ENCODE measurements at places on chromosomes 7 and 10.

DNA sequence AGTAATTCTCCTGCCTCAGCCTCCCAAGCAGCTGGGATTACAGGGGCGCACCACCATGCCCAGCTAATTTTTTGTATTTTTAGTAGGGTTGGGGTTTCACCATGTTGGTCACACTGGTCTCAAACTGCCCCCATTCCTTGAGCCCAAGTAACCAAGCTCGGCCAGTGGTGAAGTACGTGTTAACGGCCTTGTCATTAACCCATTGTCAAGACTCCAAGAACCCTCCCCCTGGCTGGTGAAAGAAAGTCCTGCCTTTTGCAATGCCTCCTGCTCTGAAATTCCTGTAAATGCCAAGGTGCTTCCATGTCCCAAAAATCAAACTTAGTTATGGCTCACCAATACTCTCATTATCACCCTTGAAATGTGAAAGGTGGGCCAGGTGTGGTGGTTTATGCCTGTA is 18.8 kb upstream of the SEPHS1 start:
- DNase-seq = no peak

- DNase-seq = no peak
These were observed 149.0 kb upstream of the STEAP4 start for GRCh38 chr7:88455696-88456095.

- DNase-seq = no peak
These were observed 523.0 kb upstream of the ANKRD30A start for GRCh38 chr10:36602374-36602773.

GRCh38 chr10:5860066-5860465 is 29.6 kb downstream of the ANKRD16 start:
- no peak for DNase-seq

GRCh38 chr10:63423494-63423893 is 42.3 kb downstream of the JMJD1C start:
- DNase-seq = no peak

- DNase-seq = no peak
These were observed 99.3 kb downstream of the DNAJB6 start for GRCh38 chr7:157436076-157436475.

DNA sequence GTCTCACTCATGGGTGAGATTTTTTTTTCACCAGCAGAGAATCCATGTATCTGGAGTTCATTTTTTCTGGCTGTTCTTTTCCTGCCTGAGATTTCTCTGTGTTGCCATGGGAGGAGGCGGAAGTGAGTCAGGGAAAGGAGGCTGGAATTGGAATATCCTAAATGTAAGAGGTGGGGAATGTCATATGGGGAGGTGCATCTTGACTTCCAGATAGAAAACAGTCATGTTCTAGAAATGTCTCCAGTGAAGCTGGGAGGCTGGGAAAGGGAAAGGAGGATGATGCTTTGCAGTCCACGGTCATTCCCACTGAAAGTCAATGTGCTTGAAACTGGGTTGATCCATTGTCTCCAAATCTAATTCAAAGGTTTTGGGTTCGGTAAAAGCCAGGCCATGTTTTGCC is 39.7 kb upstream of the HPS1 start:
- no peak for DNase-seq

GRCh38 chr10:19014498-19014897 is 34.1 kb upstream of the MALRD1 start:
- DNase-seq = no peak

- DNase-seq = no peak
These were observed 34.3 kb upstream of the ELMO1 start for GRCh38 chr7:37482953-37483352.

DNA sequence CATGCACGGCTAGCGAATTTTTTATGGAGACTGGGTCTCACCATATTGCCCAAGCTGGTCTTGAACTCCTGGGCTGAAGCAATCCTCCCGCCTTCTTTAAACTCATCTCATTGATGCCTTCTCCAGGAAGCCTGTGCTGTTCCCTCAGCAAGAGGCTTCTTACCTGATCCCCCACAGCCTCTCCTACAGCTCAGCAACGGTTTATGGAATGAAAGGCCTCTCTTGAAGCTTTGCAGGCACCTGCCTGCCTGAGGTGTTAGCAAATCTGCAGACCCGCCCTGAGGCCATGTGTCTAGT is 468 bp upstream of the TRIM56 start:
- no peak for DNase-seq

- no peak for DNase-seq
These were observed 80.9 kb upstream of the DYNC1I1 start for GRCh38 chr7:95691464-95691863.

DNA sequence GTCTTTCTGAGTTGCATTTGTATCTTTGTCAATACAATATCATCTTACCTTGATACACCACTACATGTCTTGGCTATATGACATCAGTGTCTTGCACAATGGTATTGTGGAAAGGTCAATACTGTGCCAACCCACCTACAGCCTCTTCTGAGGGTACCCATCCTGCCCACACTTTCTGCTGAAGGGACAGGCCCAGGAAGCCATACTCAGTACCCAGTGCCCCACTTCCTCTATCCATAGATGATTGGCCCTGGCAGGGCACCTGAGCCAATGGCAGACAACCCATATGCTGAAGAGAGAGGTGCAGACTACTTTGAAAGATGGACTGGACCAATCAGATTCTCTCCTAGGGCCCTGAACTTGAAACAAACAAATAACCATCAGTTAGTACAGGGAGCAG is 152.0 kb upstream of the ADO start:
- DNase-seq = no peak

DNA sequence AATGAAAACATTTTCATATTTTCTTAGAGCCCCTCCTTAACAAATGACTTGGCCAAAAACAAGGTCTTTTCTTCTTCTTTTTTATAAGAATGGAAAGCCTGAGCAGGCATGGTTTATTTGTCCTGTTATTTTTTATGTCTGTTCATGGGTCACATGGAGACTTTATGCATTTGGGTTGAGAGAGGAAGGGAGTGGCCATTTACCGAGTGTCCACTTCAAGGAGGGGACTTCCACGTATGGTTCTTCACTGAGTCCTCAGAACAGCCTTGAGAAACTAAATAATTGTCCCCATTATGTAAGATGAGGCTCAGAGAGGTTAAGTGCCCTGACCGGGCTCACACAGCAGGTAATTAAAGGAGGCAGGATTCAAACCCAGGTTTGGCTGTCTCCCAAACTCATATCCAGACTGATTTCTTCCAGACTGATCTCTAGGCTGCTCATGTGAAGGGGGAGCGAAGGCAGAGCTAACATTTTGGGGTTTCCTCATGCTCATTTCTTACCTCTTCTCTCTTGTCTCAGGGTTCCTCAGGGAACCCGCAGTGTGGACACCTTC is 82.2 kb downstream of the CDH23 start:
- DNase-seq = no peak

- peak; percentile 40 for DNase-seq
These were observed 67.9 kb upstream of the PDZD8 start for GRCh38 chr10:117442944-117443685.

DNA sequence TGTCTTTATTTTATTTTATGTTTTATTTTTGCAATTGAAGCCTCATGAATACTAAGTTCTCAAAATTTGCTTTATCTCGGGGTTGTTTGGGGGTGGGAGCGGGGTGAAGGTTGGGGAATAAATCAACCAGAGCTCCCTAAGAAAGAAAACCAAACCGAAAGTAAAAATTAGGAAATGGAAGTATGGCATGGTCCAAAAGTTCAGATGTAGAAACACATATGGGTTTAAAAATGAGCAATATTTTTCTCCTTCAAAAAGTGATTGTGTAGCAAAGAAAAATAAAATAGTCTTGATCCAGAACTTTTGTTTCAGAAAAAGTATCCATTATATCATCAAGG is 177.4 kb upstream of the PLXDC2 start:
- no peak for DNase-seq

DNA sequence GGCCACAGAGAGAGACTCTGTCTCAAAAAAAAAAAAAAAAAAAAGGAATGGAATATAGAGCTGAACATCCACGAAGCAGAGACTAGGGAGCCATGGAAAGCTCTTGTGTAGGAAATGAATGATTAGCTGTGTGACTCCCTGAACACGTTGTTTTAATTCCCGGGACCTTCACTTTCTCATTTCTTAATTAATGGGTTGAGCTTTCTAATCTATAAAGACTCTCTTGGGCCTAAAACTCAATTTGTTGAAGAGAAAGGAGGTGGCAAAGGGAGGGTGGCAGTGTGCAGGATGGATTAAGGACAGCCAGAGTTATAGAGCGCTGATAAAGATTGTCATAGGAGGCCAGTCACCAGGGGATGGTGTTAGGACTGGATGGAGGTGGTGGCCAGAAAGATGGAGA is 48.0 kb downstream of the CYCS start:
- no peak for DNase-seq

GRCh38 chr7:30135301-30136116 is 723 bp downstream of the MTURN start:
- DNase-seq = peak; percentile 22

DNA sequence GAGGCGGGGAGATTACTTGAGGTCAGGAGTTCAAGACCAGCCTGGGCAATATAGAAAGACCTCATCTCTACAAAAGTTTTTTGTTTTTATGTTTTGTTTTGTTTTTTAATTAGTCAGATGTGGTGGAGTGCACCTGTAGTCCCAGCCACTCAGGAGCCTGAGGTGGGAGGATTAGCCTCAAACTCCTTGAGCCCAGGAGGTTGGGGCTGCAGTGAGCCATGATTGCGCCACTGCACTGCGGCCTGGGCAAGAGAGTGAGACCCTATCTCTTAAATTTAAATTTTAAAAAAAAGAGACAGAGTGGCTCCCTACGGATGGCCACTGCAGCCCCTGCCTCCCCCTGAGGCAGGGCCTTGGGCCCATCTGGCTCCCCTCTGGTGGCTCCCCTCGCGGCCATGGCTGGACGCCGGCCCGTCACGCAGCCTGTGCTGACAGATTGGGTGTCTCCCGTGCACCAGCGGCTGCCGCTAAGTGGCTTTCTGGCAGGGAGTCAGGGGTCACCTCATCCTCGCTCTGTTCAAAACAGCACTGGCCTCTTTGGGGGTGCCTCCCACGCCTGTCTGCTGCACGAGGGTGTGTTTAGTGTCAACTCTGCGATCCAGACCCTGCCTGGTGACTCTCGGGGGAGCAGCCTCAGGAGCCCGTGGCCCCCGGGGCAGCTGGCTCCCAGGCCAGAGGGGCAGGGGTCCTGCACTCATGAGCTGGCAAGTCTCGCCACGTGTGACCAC is 44.4 kb upstream of the ELN start:
- DNase-seq = no peak

DNA sequence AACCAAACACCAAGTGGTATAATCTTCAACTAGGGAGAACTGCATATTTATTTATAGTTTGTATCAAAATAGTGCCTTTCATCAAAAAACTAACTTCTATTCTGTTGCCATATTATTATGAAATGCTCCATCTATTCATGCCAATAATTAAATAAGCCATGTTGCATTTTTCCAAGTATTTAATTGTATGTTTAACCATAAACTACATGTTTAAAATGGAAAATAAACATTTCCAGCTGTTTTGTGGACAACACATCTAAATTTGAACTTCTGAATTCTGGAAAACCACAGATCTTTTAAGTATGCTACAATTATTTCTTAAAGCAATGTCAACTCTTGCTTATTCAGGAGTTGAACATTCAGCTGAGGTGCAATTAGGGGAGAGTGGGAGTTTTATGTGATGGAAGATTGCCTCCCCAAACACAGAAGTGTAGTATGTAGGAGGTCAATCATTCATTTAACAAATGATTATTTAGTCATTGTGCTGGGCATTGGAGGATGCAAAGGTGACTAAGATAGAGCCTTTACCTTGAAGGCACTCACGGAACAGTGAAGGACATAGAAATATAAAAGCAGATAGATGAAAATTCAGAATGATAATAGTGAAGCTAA is 80.7 kb upstream of the PPP1R3C start:
- DNase-seq = no peak

DNA sequence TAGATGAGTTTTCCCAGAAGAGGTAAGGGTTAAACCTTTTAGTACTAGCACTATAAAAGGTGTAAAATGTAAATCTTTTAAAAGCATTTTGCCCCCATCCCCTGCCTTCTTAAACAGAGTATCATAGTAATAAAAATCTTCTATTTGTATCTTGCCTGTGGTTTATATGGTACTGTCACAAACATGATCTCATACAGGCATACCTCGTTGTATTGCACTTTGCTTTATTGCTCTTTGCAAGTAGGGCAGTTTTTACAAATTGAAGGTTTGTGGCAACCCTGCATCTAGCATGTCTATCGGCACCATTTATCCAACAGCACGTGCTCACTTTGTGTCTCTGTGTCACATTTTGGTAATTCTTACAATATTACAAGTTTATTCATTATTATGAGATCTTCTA is 198.8 kb upstream of the YAE1 start:
- DNase-seq = no peak

- no peak for DNase-seq
These were observed 26.4 kb upstream of the ITPRID1 start for GRCh38 chr7:31487476-31487875.

DNA sequence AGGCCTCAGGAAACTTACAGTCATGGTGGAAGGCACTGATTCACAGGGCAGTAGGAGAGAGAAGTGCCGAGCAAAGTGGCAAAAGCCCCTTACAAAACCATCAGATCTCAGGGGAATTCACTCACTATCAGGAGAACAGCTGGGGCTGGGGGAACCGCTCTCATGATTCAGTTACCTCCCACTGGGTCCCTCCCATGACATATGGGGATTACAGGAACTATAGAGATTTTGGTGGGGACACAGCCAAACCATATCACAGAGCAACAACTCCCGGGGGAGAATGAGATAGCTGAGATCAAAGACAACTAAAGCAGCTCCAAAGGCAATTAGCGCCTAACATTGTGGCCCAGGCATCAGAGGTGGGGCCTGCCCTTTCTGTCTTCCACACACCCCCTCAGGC is 85.4 kb upstream of the VOPP1 start:
- DNase-seq = no peak

DNA sequence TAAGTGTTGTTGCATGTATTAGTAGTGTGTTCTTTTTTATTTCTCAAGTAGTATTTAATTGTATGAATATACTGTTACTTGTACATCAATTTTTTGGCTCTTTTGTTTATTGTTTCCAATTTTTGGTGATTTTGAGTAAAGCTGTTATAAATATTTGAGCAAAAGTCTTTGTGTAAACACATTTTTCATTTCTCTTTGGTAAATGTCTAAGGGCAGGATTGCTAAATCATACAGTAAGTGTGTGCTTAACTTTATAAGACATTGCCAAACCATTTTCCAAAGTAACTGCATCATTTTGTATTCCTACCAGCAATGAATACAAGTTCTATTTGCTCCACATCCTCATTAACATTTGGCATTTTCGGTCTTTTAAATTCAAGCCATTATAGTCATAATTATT is 92.8 kb downstream of the ICA1 start:
- no peak for DNase-seq

DNA sequence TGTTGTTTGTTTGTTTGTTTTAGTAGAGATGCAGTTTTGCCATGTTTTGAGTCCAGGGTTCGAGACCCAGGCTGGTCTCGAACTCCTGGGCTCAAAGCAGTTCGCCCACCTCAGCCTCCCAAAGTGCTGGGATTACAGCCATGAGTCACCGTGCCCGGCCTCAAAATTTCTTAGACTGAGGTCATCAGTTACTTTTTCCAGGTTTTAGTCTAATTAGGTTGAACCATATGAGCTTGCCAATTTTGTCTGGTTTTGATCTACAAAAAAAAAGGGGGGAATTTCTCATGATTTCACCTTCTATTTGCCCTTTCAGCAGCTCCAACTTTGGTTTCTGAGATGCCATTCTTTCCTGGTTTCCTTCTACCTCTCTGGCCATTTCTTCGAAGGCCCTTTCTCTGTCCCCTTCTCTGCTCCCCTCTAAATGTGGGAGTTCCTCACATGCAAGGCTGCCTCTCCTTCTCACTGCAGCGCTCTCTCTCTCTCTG is 5.5 kb downstream of the CUEDC2 start:
- DNase-seq = no peak

GRCh38 chr10:97200616-97201015 is 14.9 kb upstream of the SLIT1 start:
- no peak for DNase-seq
